ENCODE measurements at places on chromosomes 7 and 10.
A peak's percentile ranks its signal among the peaks of the same experiment; 100 is the strongest.

DNA sequence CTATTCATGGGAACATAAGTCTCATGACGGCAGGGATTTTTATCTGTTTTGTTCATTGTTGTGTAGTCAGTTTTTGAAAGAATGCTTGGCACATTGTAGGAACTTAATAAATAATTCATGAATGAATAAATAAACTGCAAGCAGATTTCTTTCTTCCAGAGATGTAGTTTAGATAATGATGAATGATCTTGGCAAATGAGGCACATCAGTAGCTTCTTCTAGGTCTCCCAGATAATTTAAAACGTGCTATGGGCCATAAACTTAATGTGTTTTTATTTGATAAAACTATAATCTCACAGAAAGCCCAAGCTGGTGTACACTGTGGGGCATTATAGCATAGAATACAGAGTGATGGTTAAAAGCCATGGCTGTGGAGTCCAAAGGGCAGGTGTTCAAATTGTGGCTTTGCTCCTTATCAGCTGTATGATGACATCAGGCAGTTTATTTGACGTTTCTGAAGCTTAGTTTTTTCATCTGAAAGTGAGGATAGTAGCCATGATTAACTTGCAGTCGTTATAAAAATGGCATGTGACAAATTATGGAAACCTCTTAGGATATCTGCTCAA, 3.5 kb downstream of the MGAM start:
- DNase-seq, result no peak

DNA sequence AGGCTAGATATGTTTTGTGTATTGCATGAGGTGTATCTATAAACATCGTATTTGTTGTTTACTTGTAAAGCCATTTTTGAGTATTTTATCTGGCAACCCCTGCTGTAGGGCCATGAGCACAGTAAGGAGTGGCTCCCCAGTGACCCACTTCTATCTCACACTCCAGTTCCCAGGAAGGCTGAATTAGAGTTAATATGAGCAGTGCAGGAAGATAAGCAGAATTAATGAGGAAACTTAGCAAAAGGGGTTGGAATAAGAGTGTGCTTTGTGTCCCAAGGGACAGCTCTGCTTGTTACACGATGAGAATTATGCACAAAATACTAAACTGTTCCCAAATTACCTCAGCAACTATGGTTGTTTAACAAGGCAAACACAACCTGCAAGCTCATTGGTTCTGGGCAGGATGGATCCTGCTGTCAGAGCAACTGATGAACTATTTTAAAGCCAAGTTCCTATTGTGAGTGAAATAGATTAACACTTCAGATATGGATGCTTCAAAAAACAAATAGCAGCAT, 1005.8 kb downstream of the NRG3 start:
- DNase-seq, result no peak

GRCh38 chr7:22049766-22050500, 104.2 kb upstream of the CDCA7L start:
- no peak for DNase-seq

DNA sequence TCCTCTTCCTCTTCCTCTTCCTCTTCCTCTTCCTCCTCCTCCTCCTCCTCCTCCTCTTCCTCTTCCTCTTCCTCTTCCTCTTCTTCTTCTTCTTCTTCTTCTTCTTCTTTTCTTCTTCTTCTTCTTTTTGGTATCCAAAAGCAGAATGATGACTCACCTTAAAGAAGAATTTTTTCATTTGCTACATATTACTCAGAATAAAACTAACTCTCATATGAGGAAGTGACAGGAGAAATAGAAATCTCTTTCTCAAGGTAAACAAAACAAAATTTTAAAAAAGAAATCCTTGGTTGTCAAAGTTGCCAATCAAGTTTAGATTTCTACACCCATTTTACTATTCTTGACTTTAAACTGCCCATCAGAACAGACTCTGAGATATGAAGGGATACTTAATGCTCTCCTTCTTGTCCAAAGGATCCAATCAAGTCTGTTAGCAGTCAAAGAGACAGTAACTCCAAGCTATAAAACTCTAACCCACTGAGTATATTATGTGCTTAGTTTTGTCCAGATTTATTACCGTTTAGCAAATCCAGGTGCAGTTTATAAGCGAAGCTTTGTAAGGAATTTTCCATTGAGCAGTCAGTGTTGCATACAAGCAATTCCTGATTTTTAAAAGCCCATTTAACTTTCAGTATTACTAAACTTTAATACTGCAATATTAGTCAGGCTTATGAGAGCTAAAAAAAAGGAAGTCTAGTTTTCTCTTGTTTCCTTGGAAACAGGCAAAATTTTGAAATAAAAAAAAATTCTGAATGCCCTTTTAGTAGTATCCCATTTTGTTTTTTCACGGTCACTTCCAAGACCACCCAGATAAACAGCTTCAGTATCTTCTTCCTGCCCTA, 43.1 kb upstream of the SNX13 start:
- no peak for DNase-seq

- DNase-seq, result peak; percentile 44
Observed at GRCh38 chr7:47327698-47328391, 254.1 kb downstream of the TNS3 start.

DNA sequence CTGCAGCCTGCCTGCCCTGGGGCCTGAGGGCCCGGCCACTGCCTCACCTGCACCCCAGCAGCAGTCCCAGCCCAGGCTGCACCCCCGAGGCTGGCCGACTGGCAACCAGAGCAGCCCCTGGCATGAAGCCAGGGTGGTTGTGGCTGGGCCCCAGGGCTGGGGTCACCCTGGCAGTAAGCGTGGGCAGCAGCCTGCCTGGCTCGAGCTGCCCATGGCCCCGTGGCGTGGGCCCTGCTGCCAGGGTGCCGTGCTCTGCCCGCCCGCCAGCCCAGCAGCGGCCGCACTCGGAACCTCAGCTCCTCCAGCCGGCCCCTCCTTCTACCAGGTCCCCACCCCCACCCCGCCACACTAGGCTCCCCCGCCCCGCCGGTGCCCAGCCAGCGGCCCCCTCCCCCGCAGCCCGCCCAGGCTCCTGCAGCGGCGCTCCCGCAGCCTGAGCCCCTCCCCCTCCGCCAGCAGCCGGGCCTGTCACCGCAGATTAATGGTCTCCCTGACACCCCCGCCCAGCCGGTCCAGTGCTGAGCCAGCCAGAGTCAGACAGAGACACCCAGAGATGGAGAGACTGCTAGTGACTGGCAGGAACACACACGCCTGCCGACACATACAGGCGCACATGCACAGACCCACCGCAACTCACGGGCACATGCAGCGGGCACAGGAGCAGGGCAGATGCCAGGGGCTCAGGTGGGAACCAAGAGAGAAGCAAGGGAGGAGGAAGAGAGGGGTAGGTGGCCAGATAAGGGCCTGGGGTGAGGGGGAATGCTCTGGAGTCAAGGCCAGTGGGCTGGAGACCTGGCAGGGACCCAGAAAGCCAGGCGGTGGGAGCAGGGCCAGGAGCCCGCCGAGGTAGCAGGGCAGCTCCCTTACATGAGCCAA, 22.4 kb downstream of the KCNH2 start:
- DNase-seq, result no peak

DNA sequence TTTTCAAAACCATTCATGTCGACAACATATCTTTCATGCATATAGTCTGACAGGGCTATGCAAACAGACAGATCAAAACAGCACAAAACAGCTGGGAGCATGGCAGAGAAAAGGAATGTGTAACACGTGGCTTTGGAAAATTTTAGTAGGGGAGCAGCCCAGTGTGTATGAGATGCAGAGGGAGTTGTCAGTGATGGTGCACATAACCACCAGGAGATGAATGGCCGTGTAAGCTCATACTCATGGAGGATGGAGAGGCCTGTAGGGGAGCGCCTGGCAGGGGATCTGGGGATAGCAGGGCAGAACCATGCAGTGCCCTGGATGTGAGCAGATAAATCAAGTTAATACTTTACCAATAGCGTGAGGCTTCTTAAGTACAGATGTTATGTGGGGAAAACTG, 45.7 kb downstream of the RHOBTB1 start:
- DNase-seq, result no peak

DNA sequence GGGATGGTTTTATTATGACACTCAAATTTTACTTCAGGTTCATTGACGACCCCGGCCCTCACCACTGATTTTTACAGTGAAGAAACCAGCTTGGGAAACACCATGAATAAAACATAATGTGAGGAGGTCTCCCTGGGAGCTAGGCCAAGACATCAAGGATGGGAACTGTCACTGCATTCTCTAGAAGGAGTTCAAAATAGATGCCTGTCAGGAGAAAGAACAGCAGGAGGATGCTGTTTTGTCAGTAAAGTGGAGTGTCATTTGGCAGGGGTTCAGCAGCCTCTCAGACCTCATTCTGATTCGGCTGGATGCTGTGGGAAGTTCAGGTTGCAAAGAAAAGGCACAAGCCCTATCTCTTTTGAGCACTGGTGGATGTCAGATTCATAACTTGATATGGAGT, 360.3 kb upstream of the C7orf33 start:
- DNase-seq, result no peak

GRCh38 chr7:113207931-113208330, 89.6 kb upstream of the SMIM30 start:
- DNase-seq, result no peak

DNA sequence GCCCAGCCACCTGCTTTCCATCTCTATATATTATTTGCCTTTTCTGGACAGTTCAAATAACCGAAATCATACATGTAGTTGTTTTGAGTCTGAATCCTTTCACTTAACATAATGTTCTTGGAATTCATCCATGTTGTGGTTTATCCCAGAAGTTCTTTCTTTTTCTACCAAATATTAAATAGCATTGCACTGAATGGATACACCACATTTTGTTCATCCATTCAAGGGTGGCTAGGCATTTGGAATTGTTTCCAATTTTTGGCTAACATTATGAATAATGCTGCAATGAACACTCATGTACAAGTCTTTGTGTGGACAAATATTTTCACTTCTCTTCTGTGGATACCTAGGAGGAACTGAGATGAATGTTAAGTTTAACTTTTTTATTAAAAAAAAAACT, 18.0 kb downstream of the DNAJC1 start:
- no peak for DNase-seq

DNA sequence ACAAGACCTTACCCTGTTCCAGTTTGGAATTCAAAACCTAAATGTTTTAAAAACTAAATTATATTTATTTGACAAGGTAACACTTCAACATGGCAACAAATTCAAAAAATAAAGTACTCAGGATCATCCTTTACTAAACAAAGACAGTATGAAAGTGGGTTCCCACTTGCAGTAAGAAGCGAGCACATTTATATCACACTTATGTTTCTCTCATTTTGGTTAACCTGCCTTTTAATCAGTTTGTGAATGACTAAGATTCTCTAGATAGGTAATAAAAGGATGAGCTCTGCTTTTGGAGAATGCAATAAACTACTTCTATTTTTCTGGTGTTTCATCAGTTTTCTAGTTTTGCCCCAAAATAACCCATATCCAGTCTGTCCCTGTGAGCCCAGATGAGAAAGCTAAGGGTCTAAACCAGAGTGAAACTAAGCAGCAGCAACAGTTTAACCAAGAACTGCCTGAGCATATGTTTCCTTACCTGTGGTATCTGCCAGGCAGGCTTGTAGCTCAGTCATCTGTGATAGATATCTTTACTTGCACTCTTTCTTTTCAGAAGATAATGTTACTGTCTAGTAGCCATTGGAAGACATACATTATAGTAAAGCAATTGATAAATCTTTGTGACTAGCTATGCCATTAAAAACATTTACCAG, 64.1 kb downstream of the ABLIM1 start:
- DNase-seq, result no peak

DNA sequence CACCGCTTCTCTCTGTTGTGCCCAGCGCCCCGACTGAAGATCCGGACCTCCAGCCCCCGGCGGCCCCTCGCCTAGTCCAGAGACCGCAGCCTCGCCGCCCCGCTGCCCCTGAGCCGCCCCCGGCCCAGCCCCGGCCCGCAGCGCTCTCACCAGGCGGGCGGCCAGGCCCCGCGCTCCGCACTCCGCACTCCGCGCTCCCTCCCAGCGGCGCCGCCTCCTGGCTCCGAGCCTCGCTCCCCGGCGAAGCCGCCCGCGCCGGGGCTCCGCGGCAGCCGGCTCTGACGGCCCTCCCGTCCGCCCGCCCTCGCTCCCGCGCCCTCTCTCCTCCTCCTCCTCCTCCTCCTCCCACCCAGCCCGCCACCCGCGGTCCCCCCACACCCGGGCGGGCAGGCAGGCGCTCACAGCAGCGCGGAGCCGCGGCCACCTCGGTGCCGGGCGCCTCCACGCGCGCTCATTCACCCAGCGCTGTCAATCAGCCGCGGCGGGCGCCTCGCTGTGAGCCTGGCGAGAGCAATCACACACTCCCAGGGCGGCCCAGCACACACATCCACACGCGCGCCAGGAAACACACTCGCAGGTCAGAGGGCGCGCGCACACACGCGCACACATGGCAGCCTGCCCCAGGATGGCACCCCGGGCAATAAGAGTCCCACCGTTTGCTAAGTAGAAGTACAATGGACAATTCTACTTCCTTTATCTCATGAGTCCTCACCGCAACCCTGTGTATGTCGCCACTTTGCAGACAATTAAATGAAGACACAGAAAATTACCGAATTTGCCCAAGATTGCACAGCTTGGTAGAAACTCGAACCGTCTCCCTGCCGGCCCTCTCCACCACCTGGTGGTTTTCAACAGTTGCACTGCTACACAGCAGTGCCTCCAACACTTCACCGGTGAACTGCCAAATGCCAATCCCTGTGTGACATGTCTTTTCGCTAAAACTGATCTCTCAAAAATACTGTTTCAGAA, at the start of gene PRRT4:
PRRT4 (minus strand) TSS at position 280 of the 969 bp plus-strand sequence.
- no peak for DNase-seq

DNA sequence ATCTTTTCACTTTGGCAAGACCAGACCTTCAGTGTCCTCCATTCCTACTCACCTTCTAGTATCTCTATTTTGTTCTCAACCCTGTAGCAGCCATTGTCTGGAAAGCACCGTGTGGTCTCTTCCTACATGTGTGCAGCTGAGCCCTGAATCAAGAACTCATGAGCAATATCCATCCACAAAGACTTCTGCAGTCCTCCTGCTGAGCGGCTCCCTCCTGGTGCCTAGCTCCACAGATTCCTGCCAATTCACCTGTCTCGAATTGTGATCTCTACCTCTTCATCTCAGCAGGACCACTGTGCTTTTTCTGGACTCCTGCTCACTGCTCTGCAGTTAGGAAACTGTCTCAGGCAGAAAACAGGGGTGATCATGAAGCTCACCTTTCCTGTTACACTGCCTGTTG, 118.8 kb downstream of the RELN start:
- DNase-seq, result no peak

- DNase-seq, result no peak
Observed at GRCh38 chr10:37535459-37536246, 321.8 kb downstream of the ZNF248 start.

DNA sequence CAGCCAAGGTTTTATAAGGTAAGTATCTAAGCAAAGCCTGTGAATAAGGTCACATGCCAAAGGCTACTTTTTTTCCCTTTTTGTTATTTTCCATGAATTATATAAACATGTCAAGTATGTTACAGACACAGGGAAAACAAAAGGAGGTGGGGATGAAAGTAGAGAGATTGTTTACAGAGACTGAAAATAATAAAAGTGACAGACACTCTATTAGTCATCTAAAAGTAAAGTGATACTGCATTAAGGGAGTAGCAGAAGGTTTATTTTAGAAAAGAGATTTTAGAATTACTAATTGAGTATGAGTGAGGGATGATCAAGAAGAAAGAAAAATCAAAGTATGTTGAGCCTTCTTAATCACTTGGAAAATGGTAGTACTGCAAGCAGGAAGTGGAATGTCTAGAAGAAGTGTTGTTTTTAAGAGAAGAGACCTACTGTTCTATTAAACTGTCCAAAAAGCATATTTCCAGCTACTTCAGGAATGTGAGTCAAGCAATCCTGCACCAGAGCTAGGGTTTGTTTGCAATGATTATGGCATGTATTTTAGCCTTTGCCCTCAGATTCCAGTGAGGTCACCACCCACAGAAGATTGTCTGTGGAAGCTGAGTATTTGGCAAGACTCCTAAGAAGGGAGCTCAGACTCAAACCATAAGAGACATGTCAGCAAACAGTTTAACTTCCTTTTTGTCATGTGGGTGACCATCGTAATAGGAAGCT, 177.9 kb upstream of the PLXDC2 start:
- peak; percentile 45 for DNase-seq
